ENCODE measurements at places on chromosomes 2 and 18. TPM values are rescaled to one million over a fixed set of nuclear protein-coding genes. Genes with fewer than 3 reads are reported as not detected.
A peak's percentile ranks its signal among the peaks of the same experiment; 100 is the strongest.

The DQX1 gene
- 0.96 TPM for total RNA-seq

The KLHL30 gene
- total RNA-seq: not detected

The QPCT gene
- total RNA-seq: 0.56 TPM

GRCh38 chr18:79071503-79072210 is 2.5 kb downstream of the ATP9B start:
- DNase-seq: no peak

- no peak for DNase-seq
Measured at GRCh38 chr2:27942612-27943547, 52.4 kb downstream of the BABAM2 start.

The CCDC93 gene
- 24.5 TPM for total RNA-seq

DNA sequence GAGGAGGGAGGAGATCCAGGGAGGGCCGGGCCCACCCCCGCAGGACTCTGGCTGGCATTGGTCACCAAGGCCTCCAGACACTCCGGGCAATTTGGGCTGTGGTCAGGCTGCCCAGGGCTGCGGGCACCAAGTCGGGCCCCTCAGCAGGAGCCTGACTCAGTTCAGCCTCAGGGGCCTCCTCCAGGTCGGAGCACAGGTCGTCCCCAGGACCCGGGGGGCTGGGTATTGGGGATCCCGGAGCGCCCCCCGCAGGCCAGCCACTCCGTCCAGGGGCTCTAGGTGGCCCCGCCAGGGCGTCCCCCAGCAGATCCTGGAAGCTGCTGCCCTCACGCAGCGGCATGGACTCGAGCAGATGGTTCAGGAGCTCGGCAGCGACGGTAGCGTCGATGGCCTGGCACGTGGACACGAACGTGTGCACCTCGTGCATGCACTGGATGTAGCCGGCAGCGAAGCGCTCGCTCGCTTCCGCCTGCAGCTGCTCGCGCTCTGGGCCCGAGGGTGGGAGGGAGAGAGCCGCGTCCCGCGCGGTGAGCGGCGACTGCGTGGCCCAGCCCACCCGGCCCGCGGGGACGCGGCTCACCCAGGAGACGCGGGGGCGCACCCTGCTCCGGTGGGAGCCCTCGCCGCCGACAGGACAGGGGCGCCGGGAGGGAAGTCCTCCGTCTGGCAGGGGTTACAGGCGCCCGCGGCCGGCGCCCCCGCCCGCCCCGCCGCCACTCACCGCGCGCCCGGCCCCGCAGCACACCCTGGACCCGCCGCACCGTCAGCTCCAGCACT is 884 bp downstream of the HES6 start:
- peak; percentile 56 for DNase-seq

- no peak for DNase-seq
Measured at GRCh38 chr2:201746551-201746950, 34.2 kb downstream of the ALS2 start.

GRCh38 chr2:72973566-72974435 is 56.5 kb downstream of the EMX1 start:
- peak; percentile 58 for DNase-seq

DNA sequence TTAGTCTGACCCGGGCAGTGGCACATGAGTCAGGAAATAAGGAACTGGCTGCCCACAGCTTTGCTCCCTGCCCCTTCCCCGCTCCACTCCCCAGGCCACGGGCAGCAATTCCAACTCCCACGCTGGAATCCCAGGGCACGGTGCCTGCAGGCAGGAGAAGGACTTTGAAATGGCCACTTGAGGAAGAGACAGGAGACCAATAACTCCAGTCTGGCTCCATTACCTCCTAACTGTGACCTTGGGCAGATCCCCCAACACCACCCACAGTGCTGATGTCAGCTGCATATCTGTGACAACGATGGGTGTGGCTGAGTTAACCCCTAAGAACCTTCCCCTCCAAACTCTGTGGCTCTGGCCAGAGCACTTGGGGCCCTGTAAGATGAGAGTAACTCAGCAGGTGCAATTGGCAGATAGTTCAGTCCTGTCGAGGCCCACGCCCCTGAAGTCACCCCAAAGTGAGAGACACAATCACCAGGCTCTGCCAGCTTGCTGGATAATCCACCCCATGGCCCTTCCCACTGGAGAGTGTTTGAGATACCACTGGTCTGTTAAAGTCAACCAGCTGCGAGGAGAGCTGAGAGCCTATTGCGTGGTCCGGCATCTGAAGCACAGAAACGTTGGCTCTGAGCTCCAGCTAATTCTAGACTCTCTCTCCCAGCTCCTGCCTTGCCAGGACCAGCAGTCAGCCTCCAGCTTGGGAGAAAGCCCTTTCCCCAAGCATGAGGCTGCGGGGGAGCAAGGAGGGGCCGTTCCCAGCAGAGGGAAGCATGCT is 175.2 kb downstream of the TNS1 start:
- no peak for DNase-seq

GRCh38 chr18:29594493-29594892 is 1417.6 kb upstream of the CDH2 start:
- peak; percentile 8 for DNase-seq

The ESCO1 gene
- total RNA-seq: 23.1 TPM

GRCh38 chr2:56565143-56565542 is 381.4 kb downstream of the CCDC85A start:
- DNase-seq: no peak

DNA sequence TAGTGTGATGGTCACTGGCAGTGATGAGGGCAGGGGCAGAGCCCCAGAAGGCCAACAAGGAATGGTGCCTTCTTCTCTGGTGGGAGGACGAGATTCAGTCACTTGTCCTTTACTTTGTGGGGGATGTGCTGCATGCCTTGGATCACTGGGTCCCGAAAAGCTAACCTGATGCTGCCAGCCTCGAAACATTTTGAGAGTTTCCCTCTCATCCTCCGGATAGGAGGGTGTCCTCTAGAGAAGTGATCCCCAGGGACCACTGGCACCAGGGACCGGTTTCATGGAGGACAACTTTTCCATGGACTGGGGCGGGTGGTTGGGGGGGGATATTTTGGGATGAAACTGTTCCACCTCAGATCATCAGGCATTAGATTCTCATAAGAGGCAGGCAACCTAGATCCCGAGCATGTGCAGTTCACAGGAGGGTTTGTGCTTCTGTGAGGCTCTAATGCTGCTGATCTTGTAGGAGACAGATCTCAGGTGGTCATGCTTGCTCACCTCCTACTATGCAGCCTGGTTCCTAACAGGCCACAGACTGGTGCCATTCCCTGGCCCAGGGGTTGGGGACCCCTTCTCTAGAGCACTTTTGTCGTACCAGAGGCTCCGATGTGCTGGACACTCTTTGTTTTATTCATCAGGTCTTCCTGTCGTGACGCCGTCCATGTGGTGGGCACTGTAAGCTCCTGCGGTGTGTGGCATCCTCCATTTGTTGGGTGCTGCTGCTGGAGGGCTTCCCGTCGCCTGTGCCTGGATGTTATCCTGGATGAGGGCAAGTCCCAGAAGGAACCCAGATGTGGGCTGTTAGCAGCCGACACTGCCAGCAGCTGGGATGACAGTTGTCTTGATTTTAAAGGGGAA is 68.5 kb upstream of the HDAC4 start:
- DNase-seq: no peak

GRCh38 chr2:11534746-11535484 is 1.1 kb downstream of the GREB1 start:
- DNase-seq: peak; percentile 14

- no peak for DNase-seq
Measured at GRCh38 chr2:218149098-218149497, 17.7 kb downstream of the CXCR1 start.

GRCh38 chr2:216594081-216594480 is 39.1 kb upstream of the IGFBP2 start:
- DNase-seq: no peak

DNA sequence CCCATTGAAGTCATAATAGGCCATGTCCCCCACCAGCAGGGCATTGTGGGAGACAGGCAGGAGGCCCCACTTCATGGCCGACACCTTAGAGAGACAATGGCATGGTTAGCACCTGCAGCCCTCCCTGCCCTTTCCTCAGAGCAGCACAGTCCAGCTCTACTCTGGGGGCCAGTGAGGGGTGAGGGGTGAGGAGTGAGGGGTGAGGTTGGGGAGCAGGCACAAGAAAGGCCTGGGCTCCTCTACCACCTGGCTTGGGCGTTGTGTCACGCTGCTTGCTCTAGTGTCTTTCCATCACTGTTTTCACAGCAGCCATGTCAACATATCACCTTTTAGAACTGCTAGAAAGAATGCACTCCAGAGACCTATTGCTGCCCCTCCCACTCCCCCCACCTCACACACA is 77.2 kb downstream of the ADD2 start:
- DNase-seq: no peak

- no peak for DNase-seq
Measured at GRCh38 chr2:238304116-238304515, 15.7 kb upstream of the PER2 start.

The COL4A3 gene
- not detected for total RNA-seq

DNA sequence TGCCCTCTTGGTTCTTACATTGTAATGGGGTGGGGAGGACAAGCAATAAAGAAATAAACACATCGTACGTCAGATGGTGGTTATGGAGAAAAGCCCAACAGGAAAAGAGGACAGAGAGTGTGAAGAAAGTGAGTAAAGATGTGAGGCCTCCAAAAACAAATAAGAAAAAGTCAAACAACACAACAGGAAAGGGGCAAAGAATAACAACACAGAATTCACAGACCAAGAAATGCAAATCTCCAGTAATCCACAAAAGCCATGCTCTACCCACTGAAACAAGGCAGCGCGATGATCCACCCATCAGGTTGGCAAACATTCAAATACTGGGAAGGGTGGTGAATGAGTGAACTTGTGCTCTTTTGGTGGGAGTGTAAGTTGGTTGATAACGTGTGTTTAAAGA is 16.7 kb upstream of the DUSP2 start:
- DNase-seq: no peak

GRCh38 chr2:6934345-6934744 is 17.1 kb downstream of the RNF144A start:
- DNase-seq: no peak

GRCh38 chr2:221629468-221629867 is 57.4 kb upstream of the EPHA4 start:
- DNase-seq: no peak

DNA sequence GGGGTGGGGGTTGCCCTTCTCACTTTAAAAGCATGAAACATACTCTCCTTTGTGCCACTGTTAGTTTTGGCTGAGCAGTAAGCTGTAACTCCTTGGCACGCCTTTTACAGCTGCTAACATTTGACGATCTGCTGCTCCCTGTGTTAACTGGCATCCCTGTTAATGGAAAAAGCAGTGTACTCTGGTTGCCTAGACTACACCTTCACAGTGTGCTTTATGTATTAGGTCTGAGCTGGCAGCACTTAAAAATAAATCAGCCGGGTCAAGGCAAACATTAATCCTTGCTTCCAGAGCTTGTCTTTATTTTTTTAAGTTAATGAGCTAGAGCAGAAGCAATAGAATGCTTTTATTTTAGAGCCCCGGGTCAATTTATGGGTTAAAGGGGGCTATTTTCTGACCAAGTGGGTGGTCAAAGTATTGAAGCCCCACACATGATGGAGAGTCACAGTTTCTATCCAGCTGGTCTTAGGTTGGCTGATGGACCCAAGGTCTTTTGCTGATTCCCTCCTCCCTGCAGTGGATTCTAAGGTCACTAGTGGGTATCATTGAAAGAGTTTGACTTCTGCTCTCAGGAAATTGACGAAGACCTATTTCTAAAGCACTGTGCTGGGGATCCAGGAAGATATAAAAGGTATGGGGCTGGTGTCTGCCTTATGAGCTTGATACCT is 54.5 kb downstream of the CFAP221 start:
- DNase-seq: no peak

DNA sequence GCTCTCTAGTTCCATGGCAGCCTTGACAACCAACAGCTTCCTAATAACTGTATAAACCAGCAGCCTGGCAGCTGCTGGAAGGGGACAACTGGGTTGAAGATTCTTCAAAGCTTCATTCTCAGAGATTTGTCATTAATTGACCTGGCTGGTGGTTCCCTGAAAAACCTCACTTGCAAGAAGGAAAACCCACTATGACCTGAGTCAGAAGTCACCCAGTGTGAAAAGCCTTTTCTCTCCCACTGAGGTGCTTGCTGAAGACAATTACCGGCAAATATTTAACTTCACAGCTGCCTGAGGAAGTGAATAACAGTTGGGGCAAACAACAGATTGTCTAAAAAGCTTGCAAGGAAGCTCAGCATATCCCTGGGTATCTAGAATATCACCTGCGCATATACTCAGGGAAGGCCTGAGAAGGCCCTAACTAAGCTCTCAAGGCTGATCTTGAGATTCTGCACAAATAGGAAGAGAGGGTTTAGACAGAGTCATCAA is 49.9 kb downstream of the CRACDL start:
- DNase-seq: no peak

DNA sequence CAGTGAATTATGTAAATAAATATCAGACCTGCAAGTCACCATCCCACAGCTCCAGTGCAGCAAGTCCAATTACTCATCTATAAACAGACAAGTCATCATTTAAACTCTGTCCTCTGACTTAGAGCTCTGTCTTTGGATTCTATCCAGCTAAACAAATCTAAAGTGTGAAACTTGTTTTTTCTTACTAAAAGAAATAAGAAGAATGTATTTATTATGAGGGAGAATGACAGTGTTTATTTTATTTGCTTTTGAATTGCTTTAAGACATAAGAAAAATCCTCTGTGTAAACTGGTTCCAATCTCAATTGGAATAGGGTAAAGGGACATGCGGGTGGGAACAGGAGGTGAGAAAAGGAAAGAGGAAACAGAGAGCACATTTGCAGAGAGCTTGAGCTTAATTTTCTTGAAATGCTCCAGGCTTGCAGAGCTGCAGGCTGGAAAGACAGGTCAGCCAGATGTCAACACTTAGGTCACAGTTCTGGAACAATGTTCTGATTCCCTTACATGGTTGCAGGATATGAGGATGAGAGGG is 355.8 kb downstream of the MEIS1 start:
- DNase-seq: no peak

DNA sequence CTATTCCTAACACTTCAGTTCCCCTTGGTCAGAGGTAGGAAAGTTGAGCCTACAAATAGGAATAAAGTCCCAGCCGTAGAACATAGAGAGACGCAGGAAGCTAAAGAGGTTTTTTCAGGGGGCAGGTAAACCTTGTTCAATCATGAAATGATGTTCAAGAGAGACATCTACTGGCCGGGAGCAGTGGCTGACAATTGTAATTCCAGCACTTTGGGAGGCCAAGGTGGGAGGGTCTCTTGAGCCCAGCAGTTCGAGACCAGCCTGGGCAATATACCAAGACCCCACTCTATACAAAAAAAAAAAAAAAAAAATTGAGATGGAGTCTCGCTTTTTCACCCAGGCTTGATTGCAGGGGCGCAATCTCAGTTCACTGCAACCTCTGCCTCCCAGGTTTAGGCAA is 66.7 kb upstream of the DNAJC10 start:
- peak; percentile 7 for DNase-seq

DNA sequence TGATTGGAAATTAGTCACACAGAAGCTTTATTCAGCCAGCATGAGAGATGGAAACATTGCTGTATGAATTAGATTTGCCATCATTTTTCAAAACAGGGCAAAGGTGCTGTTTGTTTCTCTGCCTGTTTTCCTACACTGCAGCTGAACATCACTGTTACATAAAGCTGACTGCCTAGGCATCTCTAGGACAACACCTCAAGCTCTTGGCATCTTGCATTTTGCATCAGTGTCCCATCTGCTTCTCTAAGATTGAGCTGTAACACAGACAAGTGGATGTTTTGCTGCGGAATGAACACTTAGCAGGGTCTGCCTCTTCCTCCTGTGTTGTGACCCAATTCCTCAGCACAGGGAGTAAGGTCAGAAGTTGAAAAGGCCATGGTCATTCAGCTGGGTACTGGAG is 4.9 kb downstream of the CCT7 start:
- no peak for DNase-seq

The DOK6 gene
- not detected for total RNA-seq

- no peak for DNase-seq
Measured at GRCh38 chr2:47299555-47299954, 103.4 kb upstream of the MSH2 start.

GRCh38 chr2:156065912-156066311 is 266.6 kb downstream of the NR4A2 start:
- DNase-seq: peak; percentile 24
